ENCODE measurements at places on chromosomes 1 and 21.

DNA sequence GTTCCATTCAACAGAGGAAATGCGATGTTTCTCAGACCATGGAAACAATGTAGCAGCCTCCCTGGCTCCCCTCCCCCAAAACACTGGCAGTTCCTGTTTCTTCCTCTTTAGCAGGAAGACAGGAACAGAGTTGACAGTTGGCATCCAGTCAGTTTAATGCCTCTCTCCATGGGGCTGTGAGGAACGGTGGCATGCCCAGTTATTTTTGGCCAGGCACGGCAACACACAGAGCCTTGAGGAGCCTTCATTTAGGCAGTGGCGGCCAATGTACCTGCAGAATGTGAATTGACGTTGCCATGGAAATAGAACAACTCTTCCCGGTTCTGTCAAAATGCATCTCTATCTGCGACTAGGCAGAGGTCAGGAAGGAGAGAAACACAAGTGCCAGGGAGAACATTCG is 330.6 kb downstream of the DSCAM start:
- no peaks in the 10 kb centered on the region for H3K27me3 ChIP-seq
- H3K4me3 ChIP-seq = no peak overlapping the region
- no peak overlapping the region for H3K27ac ChIP-seq
- DNase-seq = no peak
- no peaks in the 10 kb centered on the region for H3K4me1 ChIP-seq
- no peaks in the 10 kb centered on the region for H3K36me3 ChIP-seq

GRCh38 chr1:12386130-12386529 is 156.3 kb downstream of the VPS13D start:
- peaks cover 49% of the 10 kb centered on the region for H3K4me1 ChIP-seq
- H3K27ac ChIP-seq = peak overlapping the region; percentile 89
- peaks cover 38% of the 10 kb centered on the region for H3K36me3 ChIP-seq

DNA sequence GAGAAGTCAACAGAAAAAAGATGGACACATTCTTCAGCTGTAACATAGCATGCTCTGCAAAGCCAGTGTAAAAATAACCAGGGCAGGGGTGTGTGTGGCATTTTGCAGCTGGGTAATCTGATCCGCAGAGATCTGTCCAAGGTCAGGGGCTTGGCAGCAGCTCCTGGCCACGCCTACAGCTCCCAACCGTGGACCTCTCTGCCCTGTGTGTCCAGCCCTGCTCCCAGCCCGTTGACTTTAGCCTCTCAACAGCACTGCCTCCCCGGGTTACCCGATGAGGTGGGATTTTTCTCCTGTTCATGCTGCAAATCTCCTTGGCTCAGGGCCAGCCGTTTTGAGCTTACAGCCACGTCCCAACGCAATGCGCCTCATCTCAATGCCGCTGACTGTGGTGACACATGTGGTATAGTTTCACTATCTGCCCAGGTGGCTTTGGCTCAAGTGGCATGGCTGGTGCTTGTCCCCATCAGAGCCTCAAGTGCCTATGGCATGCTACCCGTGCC is 68.1 kb downstream of the VWA5B1 start:
- no peaks in the 10 kb centered on the region for H3K4me1 ChIP-seq
- H3K4me3 ChIP-seq = no peak overlapping the region
- no peaks in the 10 kb centered on the region for H3K36me3 ChIP-seq
- no peak for DNase-seq
- no peak overlapping the region for H3K27ac ChIP-seq

DNA sequence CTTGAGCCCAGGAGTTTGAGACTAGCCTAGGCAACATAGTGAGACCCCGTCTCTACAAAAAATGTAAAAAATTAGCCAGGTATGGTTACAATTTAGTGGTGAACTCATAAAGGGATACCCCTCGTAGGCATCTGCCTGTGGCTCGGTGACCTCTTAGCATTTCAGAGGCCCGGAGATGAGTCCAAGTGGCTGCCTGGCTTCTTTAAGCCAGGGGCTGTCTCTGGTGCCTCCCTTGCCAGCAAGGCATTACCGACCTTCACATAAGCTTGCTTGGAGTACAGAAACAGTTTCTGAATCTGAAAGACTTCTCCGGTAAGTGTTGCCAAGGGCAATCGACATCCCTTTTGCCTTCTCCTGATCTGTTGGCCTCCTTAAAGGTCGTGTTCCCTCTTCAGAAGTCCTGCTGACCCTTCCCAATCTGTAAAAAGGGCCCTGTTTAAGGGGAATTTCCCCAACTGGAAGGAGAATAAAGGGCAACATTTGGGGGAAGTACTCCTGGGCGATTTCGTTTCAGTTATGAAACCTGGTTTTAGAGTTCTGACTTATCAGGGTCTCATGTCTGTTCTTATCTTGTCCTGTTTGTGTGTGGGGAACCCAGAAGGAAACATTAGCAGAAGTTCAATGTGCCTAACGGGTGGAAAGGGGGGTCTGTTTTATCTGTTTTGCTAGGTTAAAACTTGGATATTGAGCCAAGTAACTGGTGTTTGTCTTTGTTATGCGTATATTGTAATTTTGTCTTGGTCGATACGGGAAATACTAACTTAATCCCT is 32.9 kb downstream of the KIFAP3 start:
- H3K4me1 ChIP-seq = no peaks in the 10 kb centered on the region
- H3K36me3 ChIP-seq = peaks cover 41% of the 10 kb centered on the region
- DNase-seq = no peak
- H3K4me3 ChIP-seq = no peak overlapping the region

DNA sequence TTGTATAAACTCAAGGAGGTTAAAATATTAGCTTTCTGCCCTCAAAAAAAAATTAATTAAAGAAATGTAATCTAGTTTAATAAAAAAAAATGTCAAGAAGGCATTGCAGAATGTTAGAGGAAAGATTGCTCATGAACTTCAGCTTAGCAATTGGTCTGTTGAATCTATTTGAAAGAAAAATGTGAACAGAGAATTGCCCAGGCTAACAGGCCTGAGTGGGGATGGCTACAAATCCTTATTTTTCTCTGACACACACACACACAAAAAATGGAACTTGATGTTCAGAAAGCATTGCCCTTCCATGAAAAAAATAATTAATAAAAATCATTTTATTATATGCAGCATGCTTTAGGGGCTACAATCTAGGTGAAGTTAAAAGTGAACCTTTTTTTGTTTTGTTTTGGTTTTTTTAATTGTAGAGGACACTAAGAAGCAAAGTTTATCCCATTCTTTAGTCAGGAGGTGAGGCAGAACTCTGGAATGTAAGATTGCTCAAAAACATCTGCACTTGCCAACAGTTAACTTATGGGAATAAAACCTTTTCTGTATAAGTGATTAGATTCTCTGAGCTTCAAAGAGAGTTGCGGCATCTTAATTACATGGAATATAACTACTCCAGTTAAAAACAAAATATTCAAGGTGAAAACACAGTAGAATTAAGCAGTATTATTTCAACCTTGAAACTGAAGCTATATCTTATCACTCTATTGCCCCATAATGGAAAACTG is 658.5 kb upstream of the ADGRL2 start:
- no peaks in the 10 kb centered on the region for H3K36me3 ChIP-seq
- no peaks in the 10 kb centered on the region for H3K4me1 ChIP-seq
- H3K27me3 ChIP-seq = no peaks in the 10 kb centered on the region
- no peak overlapping the region for H3K4me3 ChIP-seq

DNA sequence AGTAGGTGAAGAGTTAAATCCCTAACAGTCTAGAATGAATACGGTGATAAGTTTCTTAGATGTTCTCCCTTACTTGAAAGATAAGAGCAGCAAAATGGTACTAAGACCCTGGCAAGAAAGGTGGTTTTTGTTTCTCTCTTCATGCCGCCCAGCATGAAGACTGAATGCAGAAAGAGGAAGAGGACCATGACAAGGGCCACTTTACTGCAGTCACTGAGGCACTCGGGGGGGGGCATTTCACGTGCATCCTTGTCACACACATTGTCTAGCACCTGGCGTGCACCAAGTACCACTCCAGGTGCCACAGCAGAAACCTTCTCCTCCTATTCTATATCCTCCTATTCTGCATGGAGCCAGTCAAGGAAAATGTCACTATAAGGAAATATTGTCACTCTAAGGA is 222.0 kb downstream of the TOMM20 start:
- H3K36me3 ChIP-seq = no peaks in the 10 kb centered on the region
- no peak for DNase-seq
- peaks cover 6% of the 10 kb centered on the region for H3K4me1 ChIP-seq
- H3K4me3 ChIP-seq = no peak overlapping the region
- no peaks in the 10 kb centered on the region for H3K27me3 ChIP-seq

DNA sequence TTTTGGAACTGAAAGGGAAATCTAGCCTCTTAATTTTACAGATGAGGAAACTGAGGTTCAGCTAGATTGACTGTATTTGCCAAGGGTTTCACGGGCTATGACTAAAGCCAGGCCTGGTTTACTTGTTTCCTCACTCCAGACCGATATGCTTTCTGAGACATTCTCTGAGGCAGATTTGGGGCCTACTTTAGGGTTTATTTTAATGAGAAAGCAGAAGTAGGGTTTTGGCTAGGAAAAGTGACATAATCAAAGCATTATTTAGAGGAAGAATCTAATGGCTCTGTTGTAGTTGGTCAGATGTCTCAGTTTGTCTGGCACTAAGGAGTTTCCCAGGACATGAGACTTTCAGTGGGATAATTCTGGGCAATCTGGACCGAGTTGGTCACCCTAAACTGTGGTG is 1.5 kb upstream of the RPTN start:
- no peaks in the 10 kb centered on the region for H3K27me3 ChIP-seq
- H3K4me1 ChIP-seq = no peaks in the 10 kb centered on the region
- no peak overlapping the region for H3K27ac ChIP-seq
- H3K36me3 ChIP-seq = no peaks in the 10 kb centered on the region
- no peak overlapping the region for H3K4me3 ChIP-seq

- peak overlapping the region; percentile 87 for H3K27ac ChIP-seq
- H3K4me3 ChIP-seq = peak overlapping the region; percentile 99
- peak; percentile 86 for DNase-seq
Measured at GRCh38 chr21:29299916-29300806, 1.4 kb downstream of the BACH1 start.

DNA sequence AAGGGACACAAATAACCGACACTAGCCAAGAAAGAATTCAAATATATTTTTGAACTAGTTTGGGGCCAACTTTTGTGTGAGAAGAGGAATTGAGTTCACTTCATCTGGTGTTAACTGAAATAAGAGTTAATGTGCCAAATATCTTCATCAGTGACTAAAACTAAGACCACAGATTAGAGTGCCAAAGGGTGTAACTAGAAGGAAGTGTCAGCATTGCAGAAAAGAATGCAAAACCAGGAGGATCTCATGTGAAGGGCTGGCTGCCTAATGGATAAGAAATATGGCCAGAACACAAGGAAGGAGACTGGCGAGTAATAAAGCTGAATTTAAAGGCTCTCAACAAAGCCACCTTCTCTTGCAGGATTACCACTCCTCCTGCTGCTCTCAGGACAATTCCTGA is 61.8 kb upstream of the LRRC8D start:
- no peaks in the 10 kb centered on the region for H3K27me3 ChIP-seq
- H3K4me3 ChIP-seq = peak overlapping the region; percentile 8
- peak overlapping the region; percentile 69 for H3K27ac ChIP-seq
- H3K4me1 ChIP-seq = peaks cover 75% of the 10 kb centered on the region

DNA sequence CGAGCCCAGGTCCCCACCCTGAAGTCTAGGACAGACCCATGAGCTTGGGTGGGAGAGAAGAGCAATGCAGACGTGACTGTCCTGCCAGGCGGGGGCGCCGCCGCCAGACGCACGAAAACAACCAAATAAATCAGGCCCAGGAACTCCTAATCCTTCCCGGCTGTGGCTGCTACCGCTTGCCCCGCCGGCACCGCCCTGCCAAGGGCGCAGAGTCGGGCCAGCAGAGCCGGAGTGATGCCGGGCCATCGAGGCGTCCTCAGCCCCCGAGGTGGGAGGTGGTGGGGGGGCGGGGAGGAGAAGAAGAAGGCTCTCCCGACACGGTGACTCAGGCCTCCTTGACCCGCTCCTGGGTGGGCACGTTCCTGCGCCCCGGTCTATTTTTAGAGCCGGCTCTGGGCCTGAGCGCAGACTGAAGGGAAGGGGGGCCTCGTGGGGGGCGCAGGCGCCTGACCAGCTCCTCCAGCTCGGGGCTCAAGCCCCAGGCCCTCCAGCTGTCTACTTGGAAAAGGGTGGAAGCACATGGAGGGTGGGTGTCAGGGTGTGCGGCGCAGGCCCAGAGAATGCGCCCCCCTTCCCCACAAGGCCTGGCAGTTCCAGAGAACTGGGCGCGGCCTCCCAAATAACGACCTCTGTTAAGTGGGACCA is 10.7 kb upstream of the COL16A1 start:
- H3K4me1 ChIP-seq = peaks cover 15% of the 10 kb centered on the region
- H3K27ac ChIP-seq = no peak overlapping the region
- no peak overlapping the region for H3K4me3 ChIP-seq
- no peak for DNase-seq

DNA sequence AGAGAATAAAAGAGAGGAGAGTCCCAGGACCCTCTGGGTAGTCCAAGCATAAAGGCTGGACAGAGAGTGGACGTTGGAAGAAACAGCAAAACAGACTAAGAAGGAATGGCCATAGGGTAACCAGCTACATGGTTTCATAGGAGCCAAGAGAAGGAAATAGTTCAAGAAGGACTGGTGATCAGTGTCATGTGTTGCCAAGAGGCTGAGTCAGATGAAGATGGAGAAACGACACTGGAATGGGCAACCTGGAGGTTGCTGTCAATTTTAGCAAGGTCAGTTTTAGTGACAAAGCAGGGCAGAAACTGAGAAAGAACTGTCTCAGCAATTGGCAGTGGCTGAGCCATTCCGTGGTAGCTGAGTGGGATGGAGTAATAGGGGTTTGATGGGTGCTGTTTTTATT is 41.4 kb downstream of the HMGB4 start:
- no peaks in the 10 kb centered on the region for H3K36me3 ChIP-seq
- no peak overlapping the region for H3K27ac ChIP-seq
- H3K4me3 ChIP-seq = no peak overlapping the region

GRCh38 chr1:106217765-106218164 is 838.7 kb upstream of the PRMT6 start:
- no peak overlapping the region for H3K27ac ChIP-seq
- H3K27me3 ChIP-seq = no peaks in the 10 kb centered on the region
- no peaks in the 10 kb centered on the region for H3K36me3 ChIP-seq
- no peaks in the 10 kb centered on the region for H3K4me1 ChIP-seq

DNA sequence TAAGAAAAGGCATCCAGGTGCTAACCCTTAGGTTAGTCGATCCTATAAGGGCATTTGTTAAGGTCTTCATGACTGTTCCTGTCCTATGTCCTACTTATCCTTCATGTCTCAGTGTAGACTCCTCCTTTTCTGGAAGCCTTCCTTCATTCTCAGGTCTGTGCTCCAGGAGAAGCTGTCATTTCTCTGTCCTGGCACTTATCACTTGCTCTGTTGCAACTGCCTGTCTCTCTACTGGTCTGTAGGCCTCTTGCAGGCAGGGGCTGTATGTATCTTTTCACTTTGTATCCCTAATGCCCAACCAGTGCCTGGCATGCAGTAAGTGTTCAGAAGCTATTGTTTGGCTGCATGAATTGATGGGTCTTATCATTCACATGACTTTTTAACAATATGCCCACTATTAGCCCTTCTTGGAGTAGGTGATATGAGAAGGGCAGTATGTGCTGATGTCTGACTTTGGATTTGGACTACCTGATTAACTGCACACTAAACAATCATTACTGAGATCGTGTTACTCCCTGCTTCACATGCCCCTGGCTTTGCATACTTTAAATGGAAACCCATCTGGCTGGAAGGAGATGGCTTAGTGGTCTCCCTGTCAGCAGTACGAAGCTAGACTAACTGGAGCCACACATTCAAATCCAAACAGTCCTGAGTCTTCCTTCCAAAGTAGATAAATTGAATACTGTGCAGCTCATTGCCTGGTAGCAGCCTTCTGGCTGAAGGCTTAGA is 88.8 kb downstream of the RGL1 start:
- H3K27me3 ChIP-seq = no peaks in the 10 kb centered on the region
- H3K27ac ChIP-seq = no peak overlapping the region
- peaks cover 2% of the 10 kb centered on the region for H3K36me3 ChIP-seq
